Cerebellum (tissue), 4 donors: ENCODE measurements at places on chromosomes 5 and 9.
A peak's percentile ranks its signal among the peaks of the same experiment; 100 is the strongest.

- no peak for DNase-seq
Observed at GRCh38 chr9:8558176-8558575, 758.6 kb upstream of the DMAC1 start.

DNA sequence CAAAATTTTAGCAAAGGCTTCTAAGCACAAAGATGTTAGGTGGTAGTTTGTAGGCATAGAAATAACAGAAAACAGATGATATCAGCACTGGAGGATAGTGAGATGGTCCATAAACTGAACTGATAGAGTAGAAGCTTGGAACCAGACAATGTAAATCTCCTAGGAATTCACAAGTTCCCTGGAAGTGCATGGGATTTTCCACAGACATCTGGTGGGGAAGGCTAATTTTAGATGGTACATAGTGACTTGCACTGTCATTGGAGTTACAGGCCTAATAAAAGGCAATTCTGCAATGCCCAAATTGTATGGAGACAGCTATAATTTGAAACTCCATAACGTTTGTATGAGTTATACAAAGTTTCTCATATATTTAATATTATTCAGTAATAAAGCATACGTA, 653.0 kb upstream of the MEF2C start:
- DNase-seq, result no peak

DNA sequence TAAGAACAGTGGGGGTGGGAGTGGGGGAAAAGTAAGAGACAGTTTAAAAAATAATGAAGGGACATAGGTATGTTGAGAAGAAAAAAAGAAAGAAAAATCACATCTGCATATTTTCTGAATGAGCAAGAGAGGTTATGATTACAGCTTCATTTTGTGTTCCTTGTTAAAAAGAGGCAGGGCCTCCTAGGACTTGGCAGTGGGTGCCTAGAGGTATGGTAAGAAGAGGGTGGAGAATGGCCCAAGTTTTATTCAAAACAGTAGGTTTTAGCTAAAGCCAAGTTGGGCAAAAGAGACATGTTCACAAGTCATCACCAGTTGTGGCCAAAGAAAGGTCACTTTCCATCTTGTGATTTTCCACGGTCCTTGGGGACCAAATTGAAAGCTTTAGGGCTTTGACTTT, 643.4 kb downstream of the CCDC171 start:
- DNase-seq, result no peak

DNA sequence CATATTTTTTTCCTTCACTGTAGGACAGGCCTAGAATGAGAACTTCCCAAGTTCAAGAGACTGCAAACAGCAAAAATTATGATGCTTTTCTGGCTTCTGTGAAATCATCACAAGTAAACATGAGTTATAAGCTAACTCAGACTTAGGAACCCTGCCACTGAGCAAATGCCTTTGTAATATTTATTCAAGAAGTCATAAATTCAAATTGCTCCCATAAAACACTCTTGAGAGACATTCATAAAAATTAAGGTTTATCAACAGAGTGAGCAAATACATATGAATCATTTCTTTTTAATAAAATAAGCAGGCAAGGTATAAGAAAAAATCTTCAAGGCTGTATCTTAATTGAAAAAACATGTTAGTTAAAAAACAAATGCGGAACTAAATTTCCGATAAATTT, 124.2 kb downstream of the GNA14 start:
- DNase-seq, result no peak

DNA sequence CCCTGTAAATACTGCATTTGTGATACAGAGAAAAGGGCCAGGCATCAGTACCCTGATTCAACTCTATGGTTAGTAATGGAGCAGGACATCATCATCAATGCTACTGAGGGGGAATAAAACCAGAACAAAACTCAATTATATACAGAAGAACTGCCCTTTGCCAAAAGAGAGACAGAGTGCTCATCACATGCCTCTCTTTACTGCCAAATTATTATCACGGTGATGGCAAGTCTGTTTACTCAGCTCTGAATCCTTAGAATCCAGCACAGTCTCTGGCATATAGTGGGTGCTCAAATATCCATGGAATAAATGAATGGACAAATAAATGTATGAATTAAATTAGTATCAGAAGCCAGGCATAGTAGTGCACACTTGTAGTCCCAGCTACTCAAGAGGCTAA, 130.2 kb downstream of the TTC39B start:
- DNase-seq, result peak; percentile 53

- no peak for DNase-seq
Observed at GRCh38 chr9:69483886-69484422, 158.9 kb downstream of the ENTREP1 start.

GRCh38 chr5:150444770-150445169, 4.8 kb downstream of the RPS14 start:
- no peak for DNase-seq

DNA sequence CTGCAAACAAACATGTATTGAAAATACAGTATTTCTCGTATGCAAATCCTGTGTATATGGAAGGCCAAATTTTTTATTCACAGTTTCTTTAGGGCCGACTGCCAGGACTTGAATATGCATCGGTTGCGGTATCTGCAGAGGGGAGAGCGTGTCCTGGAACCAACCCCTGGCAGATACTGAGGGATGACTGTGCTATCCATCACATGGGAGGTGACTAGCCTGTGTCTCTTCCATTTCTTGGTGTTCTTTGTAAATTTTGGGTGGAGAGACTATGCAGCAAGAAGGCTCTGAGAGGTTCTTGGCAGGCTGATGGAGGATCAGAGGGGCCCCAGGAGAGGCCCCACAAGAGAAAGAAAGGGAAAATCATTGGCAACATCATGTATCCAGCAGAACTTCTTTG, 384.3 kb downstream of the YTHDC2 start:
- DNase-seq, result no peak

- DNase-seq, result no peak
Observed at GRCh38 chr5:152178350-152178699, 226.8 kb downstream of the NMUR2 start.

DNA sequence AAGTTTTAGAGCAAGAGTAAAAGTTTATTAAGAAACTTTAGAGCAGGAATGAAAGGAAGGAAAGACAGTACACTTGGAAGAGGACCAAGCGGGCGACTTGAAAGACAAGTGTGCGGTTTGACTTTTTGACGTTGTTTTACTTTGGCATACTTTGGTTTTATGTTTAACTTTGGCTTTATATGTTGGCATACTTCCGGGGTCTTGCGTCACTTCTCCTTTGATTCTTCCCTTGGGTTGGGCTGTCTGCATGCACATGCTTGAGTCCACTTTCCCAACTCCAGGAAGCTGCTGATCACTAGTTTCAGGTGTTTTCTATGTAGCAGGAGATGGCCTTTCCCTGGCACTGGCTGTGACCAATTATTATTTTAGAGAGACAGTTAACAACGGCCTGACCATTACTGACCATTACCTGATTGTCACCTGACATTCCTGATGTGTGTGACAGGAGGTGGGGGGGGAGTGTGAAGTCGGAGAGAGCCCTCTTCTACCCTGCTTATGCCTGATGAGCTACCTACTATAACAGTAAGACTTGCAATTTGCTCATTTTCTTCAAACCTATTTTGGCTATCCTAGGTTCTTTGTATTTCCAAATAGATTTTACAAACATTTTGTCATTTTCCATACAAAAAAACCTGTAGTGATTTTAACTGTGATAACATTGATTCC, 45.5 kb downstream of the TNFSF8 start:
- DNase-seq, result no peak

- DNase-seq, result no peak
Observed at GRCh38 chr5:40619421-40619820, 60.3 kb upstream of the PTGER4 start.

DNA sequence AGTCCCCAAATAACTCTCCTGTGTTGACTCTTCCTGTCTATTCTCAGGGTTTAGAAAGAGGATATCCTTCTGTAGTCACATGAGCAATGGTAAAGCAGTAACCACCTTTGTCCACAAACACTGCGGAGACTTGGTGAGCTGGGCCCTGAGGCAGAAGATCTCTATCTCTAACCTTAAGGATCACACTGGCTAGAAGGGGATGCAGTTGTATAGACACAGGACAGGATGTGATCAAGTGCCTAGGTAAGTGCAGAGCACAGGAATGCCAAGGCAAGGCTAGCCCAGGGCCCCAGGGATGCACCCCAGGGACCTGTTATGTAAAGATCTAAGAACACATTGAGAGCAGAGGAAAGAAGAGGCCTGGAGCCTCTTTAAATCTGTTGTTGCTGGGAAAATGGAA, 610.5 kb downstream of the IRX1 start:
- no peak for DNase-seq

DNA sequence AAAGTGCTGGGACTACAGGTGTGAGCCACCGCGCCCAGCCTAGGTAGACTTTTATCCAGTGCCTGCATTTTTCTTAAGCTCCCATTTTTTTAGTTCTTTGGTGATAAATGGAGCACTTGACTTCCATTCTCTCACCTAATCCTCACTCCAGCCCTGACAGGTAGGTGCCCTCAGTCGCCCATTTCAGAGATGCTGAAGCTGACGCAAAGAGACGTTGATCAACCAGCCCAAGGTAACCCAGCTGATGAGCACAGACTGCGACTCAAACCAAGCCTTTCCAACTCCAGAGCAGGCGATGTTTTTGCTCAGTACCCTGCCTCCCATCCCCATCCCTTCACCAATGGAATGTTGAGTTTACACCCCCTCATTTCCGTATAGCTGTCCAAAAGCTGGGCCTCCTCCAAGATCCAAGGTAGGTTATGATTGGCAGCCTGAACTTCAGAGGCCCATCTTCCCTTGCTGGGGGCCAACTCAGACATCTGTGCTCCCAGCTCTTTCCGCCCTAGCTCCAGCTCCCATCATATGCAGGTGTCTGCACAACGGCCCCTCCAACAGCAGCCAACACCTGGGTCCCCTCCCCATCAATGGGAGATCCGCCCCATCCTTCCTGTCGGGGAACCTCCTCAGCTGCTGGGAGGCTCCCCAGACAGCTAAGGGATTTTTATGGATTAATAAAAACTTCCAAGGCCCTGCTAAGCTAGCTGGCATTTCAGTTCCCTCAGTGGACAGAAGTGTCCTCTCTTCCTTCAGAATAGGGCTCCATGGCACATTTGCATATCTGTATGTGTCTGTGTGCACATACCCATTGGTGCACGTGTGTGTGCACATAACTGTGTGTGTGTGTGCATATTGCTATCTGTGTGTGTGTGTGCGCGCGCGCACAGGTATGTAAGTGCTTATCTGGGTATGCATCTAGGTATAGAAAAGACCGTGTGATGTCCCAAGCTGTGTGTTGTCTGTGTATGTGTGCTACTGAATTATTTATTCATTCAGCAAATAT, 39.3 kb upstream of the VDAC1 start:
- DNase-seq, result no peak

DNA sequence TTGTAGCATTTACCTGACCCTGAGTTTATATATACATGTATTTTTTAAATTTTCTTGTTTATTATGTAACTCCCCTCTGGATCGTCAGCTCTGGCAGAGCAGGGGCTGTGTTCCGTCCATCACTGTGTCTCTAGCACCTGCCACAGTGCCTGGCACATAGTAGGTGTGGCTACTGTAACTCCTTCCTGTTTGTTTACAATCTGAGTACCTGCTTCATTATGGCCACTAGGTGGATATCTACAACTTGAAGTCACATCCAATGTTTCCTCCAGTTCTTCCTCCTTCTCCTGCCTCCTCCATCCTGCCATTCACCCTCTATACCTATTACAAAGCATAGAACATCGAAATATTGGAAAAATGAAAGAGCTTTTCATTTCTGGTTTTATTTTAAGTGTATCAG, 14.2 kb upstream of the PPP1R2B start:
- no peak for DNase-seq

DNA sequence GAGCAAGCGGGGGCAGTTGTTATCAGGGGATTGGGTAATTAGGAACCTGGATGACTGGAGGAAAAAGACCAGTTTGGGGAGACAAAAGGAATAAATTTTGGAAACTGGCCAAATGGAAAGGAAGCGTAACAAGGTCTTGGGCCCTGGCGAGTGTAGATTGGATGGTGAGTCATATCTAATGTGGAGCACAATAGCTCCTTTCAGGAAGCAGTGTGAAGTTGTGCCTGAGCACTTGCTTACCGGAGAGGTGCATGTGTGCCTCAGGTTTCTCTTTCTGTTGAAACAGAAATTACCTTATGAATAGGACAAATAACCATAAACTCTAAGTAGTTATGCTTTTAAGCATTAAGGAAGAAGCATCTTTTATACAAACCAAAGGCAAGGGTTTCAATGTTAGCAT, 176.4 kb downstream of the KIF4B start:
- no peak for DNase-seq

GRCh38 chr9:9275601-9276000, 1337.2 kb downstream of the PTPRD start:
- DNase-seq, result no peak

DNA sequence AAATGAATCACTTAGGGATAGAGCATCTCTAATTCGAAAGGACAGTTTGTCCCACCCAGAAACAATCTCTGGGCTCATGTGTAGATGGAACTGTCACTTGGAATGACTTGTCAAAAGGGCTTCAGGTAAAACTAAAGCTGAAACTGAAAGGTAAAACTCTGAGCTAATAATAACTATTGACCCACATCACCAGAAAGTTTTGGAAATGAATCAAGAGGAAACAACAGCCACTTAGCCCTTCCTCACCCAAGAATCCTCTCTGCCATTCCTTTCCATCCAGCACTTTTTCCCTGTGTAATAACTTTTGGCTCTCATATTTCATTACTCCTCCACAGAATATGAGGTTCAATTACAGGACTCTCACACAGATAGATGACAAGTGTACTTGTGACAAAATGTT, 14.0 kb upstream of the GLRX start:
- DNase-seq, result no peak

DNA sequence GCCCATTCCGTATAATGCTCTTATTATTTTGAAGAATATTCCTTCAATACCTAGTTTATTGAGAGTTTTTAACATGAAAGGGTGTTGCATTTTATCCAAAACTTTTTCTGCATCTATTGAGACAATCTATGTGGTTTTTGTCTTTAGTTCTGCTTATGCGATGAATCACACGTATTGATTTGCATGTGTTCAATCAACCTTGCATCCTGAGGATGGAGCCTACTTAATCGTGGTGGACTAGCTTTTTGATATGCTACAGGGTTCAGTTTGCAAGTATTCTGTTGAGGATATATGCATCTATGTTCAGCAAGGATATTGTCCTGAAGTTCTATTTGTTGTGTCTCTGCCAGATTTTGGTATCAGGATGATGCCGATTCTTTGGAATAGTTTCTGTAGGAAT, 1070.3 kb upstream of the CDH18 start:
- DNase-seq, result no peak

DNA sequence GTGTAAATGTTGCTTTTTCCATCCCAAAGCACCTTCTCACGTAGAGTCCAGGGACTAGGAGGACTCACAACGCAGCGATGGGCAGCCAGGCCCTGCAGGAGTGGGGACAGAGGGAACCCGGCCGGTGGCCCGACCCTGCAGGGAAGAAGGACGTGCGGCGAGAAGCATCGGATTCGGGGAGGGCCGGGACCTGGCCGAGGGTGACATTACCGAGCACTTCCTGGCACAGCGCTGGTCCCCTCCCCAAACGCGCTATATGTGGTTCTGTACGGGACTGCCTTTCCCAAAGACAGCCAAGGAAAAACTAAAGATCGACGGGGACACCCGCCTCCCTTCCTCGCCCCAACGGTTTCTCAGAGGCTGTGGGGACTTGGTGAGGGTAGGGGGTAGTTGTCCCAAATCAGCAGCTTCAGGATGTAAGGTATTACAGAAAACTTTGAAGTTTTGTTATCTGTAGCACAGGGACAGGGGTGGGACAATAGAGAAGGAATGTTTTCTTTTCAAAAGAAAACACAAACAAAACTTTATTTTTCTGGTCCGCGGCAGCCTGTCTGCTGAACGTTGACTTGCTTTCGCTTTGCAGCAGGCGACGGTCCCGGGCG, 887 bp upstream of the MAP3K1 start:
- DNase-seq, result no peak

GRCh38 chr5:51684794-51685355, 301.6 kb downstream of the ISL1 start:
- no peak for DNase-seq

GRCh38 chr5:79729679-79730078, 40.0 kb downstream of the CMYA5 start:
- DNase-seq, result no peak
